ENCODE measurements at places on chromosomes 4 and X.

DNA sequence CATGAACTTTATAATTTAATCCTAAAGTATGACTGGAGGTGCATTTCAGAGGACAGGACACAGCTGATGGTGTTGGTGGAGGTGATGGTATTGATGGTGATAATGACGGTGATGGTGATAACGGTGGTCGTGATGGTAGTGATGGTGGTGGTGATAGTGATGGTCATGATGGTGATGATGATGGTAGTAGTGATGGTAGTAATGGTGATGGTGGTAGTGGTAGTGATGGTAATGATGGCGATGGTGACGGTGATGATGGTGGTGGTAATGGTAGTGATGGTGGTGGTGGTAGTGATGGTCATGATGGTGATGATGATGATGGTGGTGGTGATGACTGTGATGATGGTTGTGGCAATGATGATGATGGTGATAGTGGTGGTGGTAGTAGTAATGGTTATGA lies 40.4 kb downstream of the SLC2A9 start:
- DNase-seq: no peak

DNA sequence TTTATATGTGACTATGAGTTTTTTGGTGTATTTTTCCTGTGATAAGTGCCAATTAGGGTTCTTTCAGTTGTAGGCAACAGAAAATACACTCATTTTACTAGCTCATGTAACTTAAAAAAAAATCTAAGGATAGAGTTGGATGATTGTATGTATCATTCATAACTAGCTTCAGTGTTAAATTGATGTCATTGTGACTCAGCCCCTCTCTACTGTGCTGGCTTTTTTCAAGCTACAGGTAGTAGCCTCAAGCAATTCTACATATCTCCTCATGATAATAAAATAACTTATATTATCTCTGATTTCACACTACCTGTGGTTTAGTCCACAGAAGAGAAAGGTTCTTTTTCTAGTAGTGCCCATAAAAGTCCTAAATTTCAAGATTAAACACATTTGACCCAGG lies 11.9 kb downstream of the WDR17 start:
- DNase-seq: no peak

- DNase-seq: no peak
Observed at GRCh38 chr4:100420571-100420970, 97.3 kb downstream of the EMCN start.

GRCh38 chr4:89000844-89001360 lies 56.1 kb downstream of the FAM13A start:
- no peak for DNase-seq

GRCh38 chrX:120739300-120739699 lies 109.4 kb upstream of the C1GALT1C1 start:
- DNase-seq: no peak

GRCh38 chr4:74166135-74166534 lies 8.2 kb downstream of the MTHFD2L start:
- no peak for DNase-seq

DNA sequence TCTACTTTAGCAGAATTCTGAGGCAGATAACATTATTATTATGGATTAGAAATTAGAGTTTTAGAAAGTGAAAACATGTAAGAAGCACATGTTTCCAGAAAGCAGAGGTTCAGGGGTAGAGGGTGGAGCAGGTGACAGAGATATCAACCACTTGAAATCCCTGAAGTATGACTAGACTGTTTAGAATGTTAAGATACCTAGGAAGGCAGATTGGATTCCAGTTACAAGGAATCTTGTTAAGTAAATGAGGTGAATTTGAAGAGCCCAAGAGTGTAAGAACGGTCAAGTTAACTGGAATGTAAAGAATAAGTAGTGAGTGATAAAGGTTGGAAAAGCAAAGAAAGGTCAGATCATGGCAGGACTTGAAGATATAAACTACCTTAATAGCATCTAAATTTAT lies 37.6 kb downstream of the ARSJ start:
- no peak for DNase-seq

- no peak for DNase-seq
Observed at GRCh38 chr4:181835348-181835747, 407.9 kb upstream of the TENM3 start.

DNA sequence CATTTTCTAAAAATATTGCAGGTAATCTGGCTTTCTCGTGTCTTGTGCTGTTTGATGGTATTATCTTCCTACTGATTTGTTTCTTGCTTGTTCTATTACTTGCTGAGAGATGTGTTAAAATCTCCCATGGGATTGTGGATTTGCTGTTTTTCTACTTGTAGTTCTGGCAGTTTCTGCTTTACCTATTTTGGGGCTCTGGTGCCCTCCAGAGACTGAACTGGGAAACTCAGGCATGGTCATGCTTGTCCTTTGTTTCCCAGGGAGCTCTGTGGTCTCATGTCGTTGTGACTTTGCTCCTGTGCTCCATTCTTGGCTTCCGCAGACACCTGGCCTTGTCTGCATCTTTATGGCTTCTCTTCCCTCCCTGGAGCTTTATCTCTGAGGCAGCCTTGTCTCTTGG lies 39.5 kb downstream of the NSD2 start:
- DNase-seq: no peak

- DNase-seq: no peak
Observed at GRCh38 chrX:124804962-124805361, 458.6 kb downstream of the SH2D1A start.

DNA sequence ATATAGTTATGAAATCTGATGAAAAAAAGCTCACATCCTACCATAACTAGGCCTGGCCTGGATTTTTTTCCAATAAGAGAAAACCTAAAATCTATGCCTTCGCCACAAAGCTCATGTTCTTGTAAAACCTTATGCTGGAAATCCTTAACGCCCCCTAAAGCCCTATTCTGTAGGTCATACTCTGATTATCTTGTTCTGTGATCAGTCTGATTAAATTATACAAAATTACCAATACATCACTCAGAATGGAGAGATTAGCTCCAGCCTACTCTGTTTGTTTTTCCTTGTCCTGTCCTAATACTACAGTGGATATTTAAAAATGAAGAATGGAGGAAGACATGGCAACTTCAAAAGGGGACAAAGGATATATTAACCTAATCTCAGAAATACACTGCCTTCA lies 7.2 kb downstream of the ZNF827 start:
- no peak for DNase-seq

DNA sequence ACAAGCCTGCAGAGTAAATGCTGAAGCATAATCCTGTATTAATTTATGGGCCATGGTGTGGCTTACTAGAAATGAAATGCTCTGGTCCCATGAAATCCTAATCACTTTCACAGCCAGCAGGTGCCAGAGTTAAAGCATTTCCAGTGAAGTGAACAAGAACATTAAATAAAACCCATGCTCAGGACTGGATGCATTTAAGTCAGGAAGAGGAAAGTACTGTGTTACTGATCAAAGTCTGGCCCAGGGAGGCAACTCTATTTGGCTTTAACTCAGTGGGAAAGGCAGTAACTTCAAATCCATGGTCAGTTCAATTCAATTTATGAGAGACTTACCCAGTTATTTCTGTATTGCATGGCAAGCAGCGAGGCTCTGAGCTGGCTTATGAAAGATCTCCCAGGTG lies 29.2 kb downstream of the AGA start:
- DNase-seq: no peak

DNA sequence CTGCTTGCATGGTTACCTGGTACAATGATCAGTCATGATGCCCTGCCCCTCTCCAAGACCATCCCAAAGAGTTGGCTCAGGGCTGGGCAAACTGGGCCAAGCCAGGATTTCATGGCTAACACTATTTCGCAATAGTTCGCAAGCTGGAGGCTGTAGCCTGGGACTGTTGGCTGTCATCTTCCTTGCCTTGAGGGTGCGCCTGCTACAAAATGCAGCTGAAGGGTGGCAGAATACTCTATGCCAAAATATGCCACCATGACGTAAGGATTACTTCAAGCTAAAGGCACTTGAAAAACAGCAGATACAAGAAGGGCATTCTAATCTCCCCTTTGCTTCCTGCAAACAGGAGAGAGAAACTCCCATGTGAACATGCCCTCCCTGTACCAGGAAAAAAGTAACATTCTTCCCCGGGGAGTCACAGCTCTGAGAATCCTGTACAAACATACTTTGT lies 21.0 kb downstream of the SAT1 start:
- no peak for DNase-seq

GRCh38 chr4:76388160-76388908 lies 32.6 kb downstream of the CCDC158 start:
- no peak for DNase-seq

DNA sequence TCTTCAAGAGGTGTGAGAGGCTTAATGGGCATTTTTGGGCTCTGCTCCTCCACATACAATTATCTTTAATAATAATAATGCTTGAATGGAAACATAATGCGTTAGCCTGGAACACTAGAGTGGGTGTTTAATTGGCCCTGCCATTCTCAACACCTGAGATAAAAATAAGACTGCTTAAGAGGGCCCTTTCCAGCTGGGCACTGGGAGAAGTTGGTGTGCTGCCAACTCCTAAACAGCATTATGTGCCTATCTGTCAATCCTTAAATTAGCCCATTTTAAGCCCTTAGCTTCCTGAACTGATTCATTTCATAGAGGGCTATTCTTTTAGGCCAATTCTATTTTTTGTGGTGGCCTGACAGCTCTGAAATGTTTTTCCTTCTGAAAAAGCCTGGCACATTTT lies 211.1 kb upstream of the ZIC3 start:
- DNase-seq: no peak

GRCh38 chr4:121034017-121034416 lies 38.3 kb downstream of the NDNF start:
- DNase-seq: no peak

- DNase-seq: no peak
Observed at GRCh38 chr4:90745176-90745575, 618.0 kb downstream of the CCSER1 start.

DNA sequence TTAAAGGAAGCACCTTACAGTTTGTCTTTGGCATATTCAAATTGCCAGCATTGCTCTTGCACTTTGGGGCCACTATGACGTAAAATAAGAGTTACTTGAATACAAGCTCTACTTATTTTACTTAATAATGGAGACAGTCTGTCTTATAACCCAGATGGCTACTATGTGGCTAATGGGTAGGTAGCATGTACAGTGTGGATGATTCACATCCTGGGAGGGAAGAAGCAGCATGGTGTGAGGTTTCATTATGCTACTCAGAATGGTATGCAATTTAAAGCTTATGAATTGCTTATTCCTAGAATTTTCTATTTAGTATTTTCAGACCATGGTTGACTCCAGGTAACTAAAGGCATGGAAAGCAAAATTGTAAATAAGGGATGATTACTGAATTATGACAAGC lies 761.8 kb upstream of the ATOH1 start:
- DNase-seq: no peak

DNA sequence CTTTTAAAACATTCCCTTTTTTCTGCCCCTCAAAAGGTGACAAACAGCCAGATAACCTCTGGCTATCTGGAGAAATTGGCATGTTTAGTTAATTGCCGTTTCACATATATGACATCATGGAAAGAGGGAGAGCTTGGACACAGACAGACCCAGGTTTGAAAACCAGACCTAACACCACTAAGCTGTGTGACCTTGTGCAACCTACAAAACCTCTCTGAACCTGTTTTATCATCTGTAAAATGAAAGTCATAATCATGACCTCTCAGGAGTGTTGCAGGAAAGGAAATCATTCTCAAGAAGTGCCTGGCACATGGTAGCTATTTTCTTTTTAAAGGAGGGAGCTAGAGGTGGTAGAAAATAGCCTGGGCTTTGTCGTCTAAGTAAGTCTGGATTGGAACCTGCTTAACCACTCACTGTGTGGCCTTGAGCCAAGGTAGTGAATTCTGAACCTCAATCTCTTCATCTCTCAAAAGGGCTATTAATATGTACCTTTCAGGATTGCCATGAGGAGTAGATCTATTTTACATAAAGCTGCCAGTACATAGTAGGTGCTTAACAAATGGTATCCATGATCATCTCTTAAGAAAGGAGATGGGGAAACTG lies 363.5 kb downstream of the BCOR start:
- DNase-seq: no peak

- DNase-seq: no peak
Observed at GRCh38 chr4:165118256-165118909, 5.7 kb upstream of the TMEM192 start.

DNA sequence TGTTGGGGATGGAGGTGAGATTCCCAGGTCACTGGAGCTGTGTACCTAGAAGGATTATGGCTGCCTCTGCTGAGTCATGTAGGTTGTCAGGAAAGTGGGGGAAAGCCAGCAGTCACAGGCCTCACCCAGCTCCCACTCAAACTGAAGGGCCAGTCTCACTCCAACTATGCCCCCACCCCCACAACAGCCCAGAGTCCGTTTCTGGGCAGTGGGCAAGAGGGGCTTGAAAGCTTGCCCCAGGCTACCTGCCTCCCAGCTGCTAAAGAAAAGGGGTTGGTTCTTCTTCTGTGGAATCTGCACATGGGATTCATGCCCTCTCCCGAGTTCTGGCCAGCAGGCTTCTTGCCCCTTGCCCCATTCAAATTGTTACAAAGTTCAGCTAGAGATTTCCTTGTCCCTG lies 116.0 kb upstream of the PGRMC2 start:
- no peak for DNase-seq

DNA sequence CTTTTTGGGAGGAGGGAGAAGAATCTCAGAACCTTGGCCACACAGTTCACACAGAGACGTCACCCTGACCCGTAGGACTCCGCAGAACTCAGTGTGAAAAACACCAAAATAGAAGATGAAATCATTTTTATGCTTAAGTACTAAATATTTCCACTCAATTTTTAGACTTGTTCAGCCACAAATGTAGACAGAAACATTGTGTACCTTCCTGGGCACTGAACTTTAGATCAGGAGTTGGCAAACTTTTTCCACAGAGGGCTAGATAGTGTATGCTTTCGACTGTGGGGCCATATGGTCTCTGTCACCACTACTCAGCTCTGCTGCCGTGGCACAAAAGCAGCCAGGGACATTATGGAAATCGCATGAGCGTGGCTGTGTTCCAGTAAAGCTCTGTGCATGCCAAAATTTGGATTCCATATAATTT lies 61.8 kb upstream of the STOX2 start:
- no peak for DNase-seq

DNA sequence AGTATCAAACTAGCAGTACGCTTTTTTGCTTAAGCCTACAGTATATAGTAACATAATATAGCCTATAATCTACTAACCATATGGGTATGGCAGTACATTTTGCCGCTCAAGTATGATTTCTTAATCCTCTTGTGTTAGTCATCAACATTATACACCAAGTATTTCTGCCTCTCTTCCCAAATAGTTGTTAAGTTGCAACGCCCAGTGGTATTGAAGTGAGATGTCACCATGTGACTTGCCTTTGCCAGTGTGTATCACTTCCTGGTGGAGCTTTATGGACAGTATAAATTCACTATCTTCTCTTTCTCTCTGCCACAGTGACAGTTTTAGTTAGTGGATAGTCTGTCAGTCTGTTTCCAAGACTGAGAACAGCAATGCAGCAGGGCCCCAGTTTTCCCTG lies 535.5 kb downstream of the PDHA2 start:
- DNase-seq: no peak

GRCh38 chr4:157776930-157777528 lies 395.8 kb downstream of the GASK1B start:
- no peak for DNase-seq

Measured in germinal center (tissue), 1 donor.